ENCODE measurements at places on chromosomes 3 and 15. TPM values are rescaled to one million over a fixed set of nuclear protein-coding genes. Genes with fewer than 3 reads are reported as not detected.

Gene ZPLD1
- polyA plus RNA-seq: 0.03 TPM

DNA sequence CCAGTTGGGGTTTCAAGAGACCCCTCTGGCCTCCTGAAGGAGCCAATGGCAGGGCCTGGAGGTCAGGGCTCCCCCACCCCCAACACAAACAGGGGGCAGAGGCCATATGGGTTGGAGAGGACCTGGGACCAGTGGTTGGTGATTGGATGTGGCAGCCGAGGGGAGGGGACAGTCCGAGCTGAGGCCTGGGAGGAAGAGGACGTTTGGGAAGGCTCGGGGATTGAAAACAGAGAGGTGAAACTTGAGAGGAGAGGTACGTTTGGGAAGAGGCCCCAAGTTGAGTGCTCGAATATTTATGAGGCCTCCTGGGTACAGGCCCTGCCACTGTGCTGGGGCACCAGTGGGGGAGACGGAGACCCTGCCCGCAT, 53.7 kb downstream of the DNAJB8 start:
- no peak for DNase-seq
- no peak overlapping the region for H3K4me3 ChIP-seq
- no peaks in the 10 kb centered on the region for H3K4me1 ChIP-seq
- H3K27me3 ChIP-seq: no peaks in the 10 kb centered on the region

Gene ST3GAL6
- 38.9 TPM for polyA plus RNA-seq

DNA sequence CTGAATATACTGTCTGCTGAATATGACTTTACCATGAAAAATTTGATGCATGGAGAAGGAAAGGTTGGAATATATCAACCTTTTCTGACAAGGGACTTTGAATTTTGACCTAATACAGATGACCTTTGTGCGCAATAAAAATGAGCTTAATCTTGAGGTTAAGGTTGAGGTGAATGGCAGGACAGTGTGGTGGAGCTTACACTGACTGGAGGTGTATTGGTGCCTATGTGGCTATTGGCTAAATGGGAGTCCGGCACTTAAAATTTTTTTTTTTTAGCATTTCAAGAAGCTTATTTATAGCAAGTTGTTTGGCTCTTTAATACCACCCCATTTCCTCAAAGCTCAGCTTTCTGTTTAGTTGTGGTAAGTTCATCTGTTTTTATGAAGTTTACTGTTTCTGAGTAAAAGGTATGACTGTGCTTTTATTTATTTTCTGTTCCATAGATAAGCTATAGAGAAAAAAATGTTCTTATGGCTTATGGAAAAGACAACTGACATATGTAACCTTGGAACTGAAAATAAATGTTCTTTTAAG, 15.2 kb downstream of the CDIN1 start:
- H3K4me1 ChIP-seq: no peaks in the 10 kb centered on the region
- H3K36me3 ChIP-seq: no peaks in the 10 kb centered on the region
- no peak overlapping the region for H3K4me3 ChIP-seq
- no peaks in the 10 kb centered on the region for H3K27me3 ChIP-seq
- H3K27ac ChIP-seq: no peak overlapping the region
- no peak for DNase-seq

Gene HEG1
- 1.4 TPM for polyA plus RNA-seq

DNA sequence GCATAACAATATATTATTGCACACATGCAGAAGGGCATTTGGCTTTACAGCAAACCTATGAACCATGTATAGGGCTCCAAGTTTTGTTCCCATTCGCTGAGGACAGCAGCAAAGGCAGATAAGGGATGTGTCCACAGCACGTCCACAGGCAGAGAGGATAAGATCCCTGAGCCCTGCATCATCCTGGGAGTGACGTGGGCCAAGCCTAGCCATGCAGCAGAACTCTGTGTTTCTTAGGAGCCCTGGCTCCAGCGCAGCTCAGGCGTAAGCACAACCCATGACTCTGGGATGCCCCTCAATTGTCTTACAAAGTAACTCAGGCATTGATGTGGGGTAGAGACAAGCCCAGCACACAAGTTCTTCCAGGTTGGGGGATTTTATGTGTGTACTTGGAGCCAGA, 194.3 kb upstream of the CTDSPL start:
- no peak overlapping the region for H3K4me3 ChIP-seq
- DNase-seq: no peak
- peaks cover 36% of the 10 kb centered on the region for H3K4me1 ChIP-seq

GRCh38 chr3:42732196-42732828, 29.7 kb upstream of the HHATL start:
- H3K36me3 ChIP-seq: no peaks in the 10 kb centered on the region
- H3K27me3 ChIP-seq: no peaks in the 10 kb centered on the region
- no peak overlapping the region for H3K27ac ChIP-seq
- no peak overlapping the region for H3K4me3 ChIP-seq
- DNase-seq: no peak

Gene FAM162A
- polyA plus RNA-seq: 160 TPM

GRCh38 chr3:196677353-196677752, 34.7 kb downstream of the CEP19 start:
- no peaks in the 10 kb centered on the region for H3K4me1 ChIP-seq
- no peak for DNase-seq
- no peak overlapping the region for H3K27ac ChIP-seq
- no peaks in the 10 kb centered on the region for H3K27me3 ChIP-seq

Gene GPR171
- polyA plus RNA-seq: 0.23 TPM

Gene SAXO2
- 0.28 TPM for polyA plus RNA-seq

Gene DENND4A
- polyA plus RNA-seq: 5.2 TPM

DNA sequence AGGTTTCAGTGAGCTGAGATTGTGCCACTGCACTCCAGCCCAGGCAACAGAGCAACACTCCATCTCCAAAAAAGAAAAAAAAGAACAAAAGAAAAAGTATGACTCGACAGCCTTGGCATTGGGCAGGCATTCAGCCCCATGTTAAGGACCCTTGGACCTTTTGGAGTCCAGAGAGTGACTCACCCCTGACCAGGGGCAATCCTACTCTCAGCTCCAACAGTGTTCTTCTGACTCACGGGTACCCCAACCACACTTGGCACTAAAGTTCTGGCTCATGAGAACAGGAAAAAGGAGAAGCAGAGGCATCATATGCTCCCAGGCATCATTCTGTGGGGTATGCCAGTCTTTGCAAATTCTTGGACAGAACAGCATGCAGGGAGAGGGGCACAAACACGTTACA, 252.4 kb upstream of the HES1 start:
- H3K4me3 ChIP-seq: no peak overlapping the region
- H3K36me3 ChIP-seq: no peaks in the 10 kb centered on the region
- H3K27ac ChIP-seq: no peak overlapping the region
- DNase-seq: no peak
- H3K4me1 ChIP-seq: no peaks in the 10 kb centered on the region

- H3K4me1 ChIP-seq: no peaks in the 10 kb centered on the region
- H3K27me3 ChIP-seq: no peaks in the 10 kb centered on the region
- no peaks in the 10 kb centered on the region for H3K36me3 ChIP-seq
- H3K27ac ChIP-seq: no peak overlapping the region
- H3K4me3 ChIP-seq: no peak overlapping the region
Measured at GRCh38 chr3:177687291-177687690, 490.0 kb upstream of the TBL1XR1 start.

Gene MEIS2
- polyA plus RNA-seq: 4.3 TPM

DNA sequence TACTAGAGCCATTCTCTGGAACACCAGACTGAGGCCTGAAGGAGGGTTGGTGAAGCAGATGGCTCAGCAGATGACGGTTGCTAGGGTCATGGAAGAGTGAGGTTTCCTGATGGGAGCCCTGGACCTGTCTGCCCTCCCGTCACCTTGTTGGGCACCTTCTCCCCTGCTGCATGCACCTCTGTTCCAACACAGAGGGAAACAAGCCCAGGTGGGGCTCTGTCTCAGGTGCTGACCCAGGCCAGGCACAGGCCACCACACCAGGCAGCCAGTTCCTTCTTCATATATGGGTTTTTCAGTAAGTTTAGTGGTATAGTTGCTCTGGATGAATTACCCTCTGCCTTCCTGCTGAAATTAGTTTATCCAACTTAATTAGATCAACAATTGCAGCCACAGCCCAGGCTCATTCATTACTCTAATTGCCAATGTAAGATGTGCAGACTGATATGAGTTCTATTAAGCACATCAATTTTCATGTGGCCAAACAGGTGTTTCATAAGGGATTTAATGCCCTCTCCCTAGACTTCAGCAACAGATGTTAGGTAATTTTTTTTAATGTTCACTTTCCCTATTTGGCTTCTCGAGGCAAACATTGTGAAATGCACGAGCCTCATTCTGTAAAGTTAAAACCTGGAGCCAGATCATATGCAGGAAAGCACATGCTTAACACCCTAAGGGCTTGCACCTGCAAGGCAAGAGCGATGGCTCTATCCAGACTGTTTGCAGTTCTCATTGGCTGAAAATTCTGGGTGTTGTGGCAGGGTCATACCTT, 174.8 kb downstream of the CHDH start:
- peaks cover 1% of the 10 kb centered on the region for H3K36me3 ChIP-seq
- DNase-seq: no peak
- no peaks in the 10 kb centered on the region for H3K4me1 ChIP-seq
- no peak overlapping the region for H3K27ac ChIP-seq

Gene KNG1
- 785 TPM for polyA plus RNA-seq

Gene CHL1
- 0.03 TPM for polyA plus RNA-seq

GRCh38 chr3:47874438-47874837, 71.5 kb downstream of the DHX30 start:
- no peaks in the 10 kb centered on the region for H3K27me3 ChIP-seq
- no peak overlapping the region for H3K27ac ChIP-seq
- no peak for DNase-seq
- H3K36me3 ChIP-seq: peaks cover 25% of the 10 kb centered on the region
- no peaks in the 10 kb centered on the region for H3K4me1 ChIP-seq
- no peak overlapping the region for H3K4me3 ChIP-seq

Gene DPPA4
- polyA plus RNA-seq: 0.31 TPM

DNA sequence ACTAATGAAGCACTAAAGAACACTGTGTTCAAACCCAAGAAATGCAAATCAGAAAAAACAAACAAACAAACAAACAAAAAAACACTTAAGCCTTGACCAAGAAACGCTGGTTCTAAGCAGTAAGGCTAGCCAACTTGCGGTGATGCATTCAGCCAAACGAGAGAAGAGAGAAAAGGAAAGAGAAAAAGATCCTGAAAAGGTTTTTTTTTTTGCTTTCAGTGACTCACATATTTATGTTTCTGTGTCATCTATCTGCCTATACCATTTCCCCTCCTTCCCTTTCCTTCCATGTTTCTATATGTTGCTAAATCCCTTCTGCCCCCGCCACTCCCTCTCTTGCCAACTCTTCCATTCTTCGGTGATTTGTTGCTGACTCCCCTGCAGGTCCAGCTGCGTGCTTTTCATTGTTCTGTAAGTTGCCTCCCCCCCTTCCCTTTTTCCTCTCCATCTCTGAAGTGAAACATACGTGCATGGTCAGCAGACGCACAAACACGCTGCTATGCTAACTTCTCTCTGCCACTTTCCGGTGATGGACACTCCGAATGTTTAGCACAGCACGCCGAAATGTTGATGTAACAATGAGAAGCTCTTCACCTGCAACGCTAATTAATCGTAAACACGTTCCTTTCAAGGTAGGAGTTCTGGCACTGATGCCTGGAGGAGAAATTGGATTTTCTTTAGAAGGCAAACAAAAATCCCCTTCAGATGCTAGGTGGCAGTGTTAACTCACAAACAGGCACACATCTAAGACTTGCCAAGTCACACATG, 154.4 kb downstream of the TUSC7 start:
- H3K27me3 ChIP-seq: no peaks in the 10 kb centered on the region
- no peaks in the 10 kb centered on the region for H3K4me1 ChIP-seq
- no peak overlapping the region for H3K4me3 ChIP-seq

- H3K36me3 ChIP-seq: no peaks in the 10 kb centered on the region
- no peak overlapping the region for H3K27ac ChIP-seq
- no peaks in the 10 kb centered on the region for H3K27me3 ChIP-seq
- DNase-seq: no peak
- no peak overlapping the region for H3K4me3 ChIP-seq
- H3K4me1 ChIP-seq: no peaks in the 10 kb centered on the region
Measured at GRCh38 chr3:108602249-108602934, 12.9 kb downstream of the DZIP3 start.

Gene MYO9A
- 1.4 TPM for polyA plus RNA-seq

GRCh38 chr15:41879321-41879845, 14.5 kb downstream of the SPTBN5 start:
- H3K36me3 ChIP-seq: no peaks in the 10 kb centered on the region
- H3K4me3 ChIP-seq: no peak overlapping the region
- no peak for DNase-seq
- H3K27ac ChIP-seq: no peak overlapping the region

Gene NDN
- polyA plus RNA-seq: 4.1 TPM

DNA sequence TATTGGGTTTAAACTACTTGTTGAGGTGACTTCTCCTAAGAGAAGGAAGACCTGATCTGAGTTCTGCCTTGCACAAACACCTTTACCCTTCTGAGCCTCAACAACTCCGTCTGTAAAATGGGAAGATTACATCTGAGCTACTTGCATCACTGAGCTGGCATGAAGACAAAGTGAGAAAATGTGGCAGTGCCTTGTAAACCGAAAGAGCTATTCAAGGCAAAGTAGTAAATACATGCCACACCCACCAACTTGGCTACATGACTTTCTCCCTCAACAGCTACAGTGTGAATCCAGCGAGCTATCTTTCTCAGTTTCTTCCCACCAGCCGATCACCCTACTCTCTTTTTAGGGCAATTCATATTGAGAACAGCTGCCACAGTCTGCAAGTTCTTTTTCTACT, 148.3 kb downstream of the FOXB1 start:
- H3K27me3 ChIP-seq: peaks cover 2% of the 10 kb centered on the region
- no peak overlapping the region for H3K4me3 ChIP-seq
- no peaks in the 10 kb centered on the region for H3K4me1 ChIP-seq

DNA sequence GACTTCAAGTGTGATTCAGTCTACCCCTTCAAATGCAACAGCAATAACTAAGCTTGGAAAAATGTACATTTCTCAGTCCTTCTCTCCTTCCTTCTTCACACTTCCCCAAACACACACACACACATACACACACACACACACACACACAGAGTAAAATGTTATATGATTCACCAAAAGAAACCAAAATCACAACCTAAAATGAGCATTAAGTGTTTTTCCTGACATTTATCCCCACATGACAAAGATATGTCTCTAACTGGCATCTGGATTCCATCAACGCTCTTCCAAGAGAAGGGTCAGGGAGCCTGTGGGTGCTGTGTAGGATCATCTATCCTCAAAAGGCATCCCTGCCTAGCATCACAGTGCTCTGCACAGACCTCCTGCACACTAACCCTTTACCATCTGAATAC, 21.0 kb downstream of the PDZRN3 start:
- H3K27ac ChIP-seq: no peak overlapping the region
- H3K27me3 ChIP-seq: no peaks in the 10 kb centered on the region
- no peaks in the 10 kb centered on the region for H3K36me3 ChIP-seq
- no peak for DNase-seq

DNA sequence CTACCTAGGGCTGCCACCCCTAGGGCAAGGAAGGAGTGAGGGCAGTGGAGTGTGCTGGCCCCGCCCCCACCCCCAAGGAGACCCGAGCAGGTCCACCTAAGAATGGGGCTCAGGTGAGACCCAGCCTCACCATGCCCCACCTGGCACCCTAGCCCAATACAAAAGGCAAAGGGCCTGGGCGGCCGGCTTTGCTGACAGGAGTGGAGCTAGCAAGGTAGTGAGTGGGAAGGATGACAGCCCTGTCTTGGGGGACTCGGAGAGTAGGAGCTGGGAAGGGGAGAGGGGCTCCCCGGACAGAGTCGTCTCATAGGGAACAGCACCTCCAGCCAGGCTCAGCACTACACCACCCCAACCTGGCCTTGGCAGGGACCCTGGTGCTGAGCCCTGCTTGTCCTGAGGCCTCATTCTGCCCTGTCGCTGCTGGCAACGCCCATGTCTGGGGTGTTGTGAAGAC, 12.1 kb downstream of the C15orf39 start:
- no peak overlapping the region for H3K27ac ChIP-seq
- H3K36me3 ChIP-seq: peaks cover 30% of the 10 kb centered on the region
- no peak for DNase-seq
- H3K4me1 ChIP-seq: peaks cover 2% of the 10 kb centered on the region

Gene LMOD3
- 0.04 TPM for polyA plus RNA-seq

Data from liver (tissue), 10 donors.